Kidney (tissue), 22 donors: ENCODE measurements at places on chromosomes 5 and 9. TPM values are rescaled to one million over a fixed set of nuclear protein-coding genes. Genes with fewer than 3 reads are reported as not detected.

DNA sequence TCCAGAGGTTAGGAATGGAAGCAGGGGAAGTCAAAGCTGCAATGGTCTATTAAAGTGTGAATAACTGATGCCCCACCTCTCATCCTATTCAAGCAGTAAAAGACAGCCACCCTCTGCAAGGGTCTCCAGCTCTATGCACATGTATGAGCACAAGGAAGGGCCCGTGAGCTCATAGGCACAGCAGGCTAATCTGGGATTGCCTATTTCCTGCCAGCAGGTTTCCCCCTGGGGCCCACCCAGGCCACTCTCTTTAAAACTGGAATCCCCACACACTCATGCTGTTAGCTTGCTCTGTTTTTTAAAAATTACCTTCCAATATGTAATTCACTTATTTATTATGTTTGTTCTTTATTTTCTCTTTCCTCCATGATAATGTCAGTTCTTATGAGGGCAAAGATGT lies 48.7 kb upstream of the ZNF366 start:
- DNase-seq = no peak

- no peak for DNase-seq
Measured at GRCh38 chr5:102902135-102902448, 147.0 kb downstream of the PAM start.

GRCh38 chr9:129631674-129632129 lies 5.7 kb downstream of the NTMT1 start:
- DNase-seq = no peak

DNA sequence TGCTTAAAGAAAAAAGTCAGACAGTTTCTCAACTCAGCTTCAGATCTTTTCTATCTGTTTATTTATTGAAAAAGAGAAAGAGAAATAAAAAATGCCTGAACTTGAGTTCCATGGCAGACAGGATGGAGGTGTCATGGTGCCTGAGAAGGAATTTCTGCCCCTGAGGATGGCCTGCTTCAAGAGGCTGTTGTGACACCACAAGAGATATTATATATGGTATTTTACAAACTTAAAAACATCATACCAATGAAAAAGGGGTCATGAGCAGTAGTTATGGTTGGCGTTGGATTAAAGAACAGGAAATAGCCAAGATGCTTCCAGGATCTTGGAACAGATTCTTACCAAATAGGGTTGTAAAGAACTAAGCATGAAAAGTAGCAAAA lies 344.6 kb downstream of the GLIS3 start:
- DNase-seq = no peak

DNA sequence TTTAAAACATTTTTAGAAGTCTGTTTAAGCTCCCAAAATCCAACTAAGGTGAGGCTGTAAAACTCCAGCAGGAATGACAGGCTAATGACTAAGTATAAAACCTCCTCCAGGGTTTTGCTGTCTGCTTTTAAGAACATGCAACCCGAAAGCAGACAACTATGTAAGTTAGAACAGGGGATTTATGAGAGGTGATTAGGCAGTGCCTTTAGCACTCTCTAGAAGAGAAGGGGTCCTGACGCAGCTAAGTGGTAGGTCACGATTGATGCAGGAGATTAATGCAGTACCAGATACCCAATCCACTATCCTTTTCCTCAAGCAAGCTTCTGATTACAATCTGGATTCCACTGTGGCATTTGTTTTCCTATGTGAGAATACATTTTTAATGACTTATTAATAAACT lies 25.9 kb downstream of the HOMER1 start:
- peak; percentile 36 for DNase-seq

GRCh38 chr5:80156156-80156555 lies 99.7 kb downstream of the SERINC5 start:
- peak; percentile 56 for DNase-seq

GRCh38 chr9:10208691-10209069 lies 404.1 kb downstream of the PTPRD start:
- no peak for DNase-seq

- no peak for DNase-seq
Measured at GRCh38 chr9:9790216-9790872, 822.5 kb downstream of the PTPRD start.

The GLRA1 gene
- not detected for polyA plus RNA-seq

The CORO2A gene
- 0.90 TPM for polyA plus RNA-seq

The TMC1 gene
- polyA plus RNA-seq = 1.2 TPM

The GRXCR2 gene
- polyA plus RNA-seq = not detected

The CCNI2 gene
- polyA plus RNA-seq = 3.8 TPM

The ROPN1L gene
- 1.4 TPM for polyA plus RNA-seq
